ENCODE measurements at places on chromosomes 3 and 15.
A peak's percentile ranks its signal among the peaks of the same experiment; 100 is the strongest.

- DNase-seq, result no peak
These were observed 746.7 kb downstream of the NAALADL2 start for GRCh38 chr3:175605851-175606250.

- DNase-seq, result no peak
These were observed 35.3 kb downstream of the GBE1 start for GRCh38 chr3:81726132-81726531.

DNA sequence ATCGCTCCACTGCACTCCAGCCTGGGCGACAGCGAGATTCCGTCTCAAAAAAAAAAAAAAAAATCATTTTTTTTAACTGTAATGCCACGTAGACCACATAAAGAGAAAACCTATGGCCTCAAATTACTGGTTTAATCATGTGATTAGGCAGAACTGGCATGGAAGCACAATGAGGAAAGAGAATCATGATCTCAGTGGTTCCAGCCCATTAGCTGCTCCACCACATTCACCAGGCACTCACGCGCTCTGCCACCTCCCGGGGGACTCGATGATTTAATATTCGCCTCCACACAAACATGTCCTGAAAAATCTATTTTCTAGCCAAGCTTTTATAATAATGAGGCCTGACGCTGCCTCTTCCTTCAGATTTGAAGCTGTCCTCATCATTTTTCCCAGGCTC, 204.7 kb downstream of the TBL1XR1 start:
- no peak for DNase-seq

- DNase-seq, result no peak
These were observed 221.4 kb downstream of the MINAR1 start for GRCh38 chr15:79653533-79653932.

GRCh38 chr3:127589600-127590281, 792 bp downstream of the TPRA1 start:
- DNase-seq, result no peak

DNA sequence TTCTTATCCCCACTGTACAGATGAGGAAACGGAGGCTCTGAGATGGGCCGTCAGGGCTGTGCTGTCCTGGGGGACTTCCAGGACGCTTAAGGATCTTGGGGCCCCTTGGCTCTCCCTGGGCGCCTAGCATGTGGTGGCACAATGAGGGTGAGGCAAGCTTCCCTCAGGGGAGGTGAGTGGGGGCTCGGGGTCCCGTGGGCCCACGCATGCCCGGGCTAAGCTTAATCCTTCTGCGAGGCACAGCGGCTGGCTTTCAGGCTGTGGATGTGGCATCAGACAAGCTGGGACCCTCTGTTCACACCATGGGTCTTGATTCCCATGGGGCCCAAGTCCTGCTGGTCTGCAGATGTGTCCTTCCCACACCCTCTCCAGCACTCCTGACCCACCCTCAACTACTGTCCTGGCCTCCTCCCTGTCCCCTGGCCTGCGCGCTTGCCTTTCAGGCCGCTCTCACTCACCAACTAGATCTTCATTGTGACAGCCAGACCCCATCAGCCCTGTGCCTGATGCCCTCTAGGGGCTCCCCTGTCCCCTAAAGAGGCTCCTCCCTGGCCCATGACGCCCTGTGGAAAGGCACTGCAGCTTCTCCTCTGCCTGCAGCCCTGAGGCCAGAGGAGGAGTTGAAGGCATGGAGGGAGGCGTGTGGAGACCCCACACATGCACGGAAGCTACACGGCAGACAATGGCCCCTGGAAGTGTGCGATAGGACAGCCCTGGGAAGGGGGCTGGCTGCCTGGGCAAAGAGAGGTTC, 11.3 kb downstream of the DUSP7 start:
- no peak for DNase-seq

DNA sequence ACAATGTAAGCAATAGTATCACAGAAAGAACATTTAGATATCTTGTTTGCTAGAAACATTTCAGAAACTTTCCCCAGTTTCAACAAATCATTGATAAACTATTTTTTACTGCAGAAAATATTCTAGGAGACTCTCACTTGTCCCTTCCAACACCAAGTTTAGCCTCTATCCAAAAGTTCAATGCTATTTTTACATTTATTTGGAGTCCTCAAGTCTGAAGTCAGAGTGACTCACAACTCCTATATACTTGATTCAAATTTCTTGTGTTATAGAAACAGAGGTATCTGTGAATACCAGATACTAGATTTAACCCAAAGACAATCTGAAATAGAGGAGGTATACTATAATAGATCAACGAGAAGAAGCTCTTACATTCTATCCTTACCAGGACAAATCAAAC, 49.6 kb downstream of the RFX7 start:
- no peak for DNase-seq

GRCh38 chr15:40963201-40963600, 9.9 kb downstream of the CHAC1 start:
- DNase-seq, result no peak

GRCh38 chr3:43649365-43649968, 27.7 kb upstream of the ANO10 start:
- no peak for DNase-seq

GRCh38 chr3:186967686-186968085, 37.4 kb downstream of the ST6GAL1 start:
- DNase-seq, result no peak

DNA sequence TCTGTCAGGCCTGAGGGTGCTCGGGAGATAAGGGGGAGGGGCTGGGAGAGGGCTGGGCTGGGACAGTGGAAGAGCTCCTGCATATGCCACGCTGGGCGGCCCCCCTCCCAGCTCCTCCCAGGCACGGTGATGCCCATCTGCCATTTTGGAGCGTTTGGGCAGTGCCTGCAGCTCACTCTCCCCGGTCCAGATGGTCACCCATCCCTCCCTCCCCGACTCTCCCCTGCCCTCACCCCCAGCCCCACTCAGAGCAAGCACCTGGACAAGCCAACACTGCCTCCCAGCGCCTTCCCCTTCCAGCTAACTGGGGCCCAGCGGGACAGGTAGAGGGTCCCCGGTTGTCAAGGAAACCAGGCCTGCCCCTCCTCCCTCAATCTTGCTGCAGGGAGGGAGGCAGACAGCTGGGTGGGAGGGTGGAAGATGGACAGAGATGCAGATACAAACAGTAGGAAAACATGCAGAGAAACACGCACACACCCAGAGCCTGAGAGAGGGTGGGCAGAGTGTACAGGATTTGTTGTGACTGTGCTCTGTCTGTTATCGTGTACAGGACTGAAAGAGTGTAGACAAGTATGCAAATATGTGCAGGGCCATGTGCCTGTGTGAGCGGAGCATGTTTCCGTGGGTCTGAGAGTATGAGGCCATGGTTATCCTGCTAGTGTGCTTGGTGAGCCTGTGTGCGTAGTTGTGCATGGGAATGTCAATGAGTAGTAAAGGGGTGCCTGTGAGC, 17.5 kb upstream of the CORO2B start:
- DNase-seq, result no peak

DNA sequence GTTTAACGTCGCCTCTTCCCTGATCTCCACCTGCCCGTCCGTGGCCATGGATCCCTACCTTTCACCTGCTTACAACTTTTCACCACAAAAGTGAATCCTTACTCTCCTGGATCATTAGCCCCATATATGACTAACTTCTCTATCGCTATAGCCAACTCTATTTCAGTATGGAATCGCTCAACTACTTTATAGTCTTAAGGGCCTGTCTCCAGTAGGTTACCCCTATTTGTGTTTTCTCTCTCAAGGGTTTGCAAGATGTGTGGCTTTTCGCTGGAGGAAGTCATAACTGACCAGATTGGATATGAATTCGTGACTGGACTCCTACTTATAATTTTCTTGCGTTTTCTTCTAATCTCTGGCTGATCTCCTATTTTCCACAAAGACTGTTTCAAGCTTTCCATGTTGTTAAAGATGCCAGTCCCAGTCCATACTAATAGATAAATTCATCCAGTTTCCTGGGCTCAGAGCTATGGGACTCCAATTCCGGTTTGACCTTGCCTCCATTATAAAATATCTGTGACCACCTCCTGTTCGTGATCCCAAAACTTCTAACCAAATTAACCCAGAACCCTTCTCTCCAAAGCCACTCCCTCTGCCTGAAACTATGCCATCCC, 1.3 kb upstream of the STAG1 start:
- no peak for DNase-seq

DNA sequence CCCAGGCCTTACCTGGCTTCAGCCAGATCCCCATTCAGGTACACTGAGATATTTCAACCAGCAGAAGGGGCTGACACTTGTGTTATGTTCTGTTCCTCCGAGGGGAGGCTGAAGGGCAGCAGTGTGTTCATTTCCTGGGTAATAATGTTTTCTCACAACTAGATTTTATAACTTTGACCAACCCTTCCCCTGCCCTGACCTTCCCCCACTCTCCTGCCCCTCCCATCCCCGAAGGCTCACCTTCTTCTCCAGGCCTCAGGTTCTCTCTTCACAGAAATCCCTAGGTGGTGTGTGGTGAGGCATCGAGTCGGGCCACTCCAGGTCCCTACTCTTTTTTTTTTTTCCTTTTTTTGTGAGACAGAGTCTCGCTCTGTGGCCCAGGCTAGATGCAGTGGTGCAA, 34.6 kb downstream of the EPHB3 start:
- DNase-seq, result no peak

DNA sequence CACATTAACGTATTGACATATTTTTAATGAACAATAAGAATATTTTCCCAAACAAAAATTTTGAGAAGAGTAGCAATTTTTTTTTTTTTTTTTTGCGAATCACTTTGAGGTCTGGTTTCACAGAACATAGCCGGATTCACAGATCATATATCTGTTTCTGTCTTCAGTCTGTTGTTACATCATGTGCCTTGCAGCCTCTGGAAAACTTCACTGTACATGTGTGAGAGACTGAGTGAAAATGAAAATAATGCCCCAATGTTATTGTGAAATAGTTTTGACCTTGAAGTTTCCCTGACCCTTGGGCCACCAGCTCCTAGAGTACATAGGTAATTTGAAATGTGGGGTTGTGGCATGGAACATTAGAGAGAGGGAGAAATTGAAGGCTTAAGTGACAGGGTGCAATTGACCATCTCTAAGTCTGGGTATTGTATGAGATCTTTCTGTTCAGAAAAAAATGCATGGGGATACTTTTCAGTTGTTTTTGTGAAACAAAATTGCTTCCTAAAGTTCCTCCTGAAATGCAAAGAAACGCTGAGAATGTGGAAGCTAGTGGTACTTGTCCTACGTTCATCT, 14.0 kb downstream of the ITPR1 start:
- DNase-seq, result no peak

DNA sequence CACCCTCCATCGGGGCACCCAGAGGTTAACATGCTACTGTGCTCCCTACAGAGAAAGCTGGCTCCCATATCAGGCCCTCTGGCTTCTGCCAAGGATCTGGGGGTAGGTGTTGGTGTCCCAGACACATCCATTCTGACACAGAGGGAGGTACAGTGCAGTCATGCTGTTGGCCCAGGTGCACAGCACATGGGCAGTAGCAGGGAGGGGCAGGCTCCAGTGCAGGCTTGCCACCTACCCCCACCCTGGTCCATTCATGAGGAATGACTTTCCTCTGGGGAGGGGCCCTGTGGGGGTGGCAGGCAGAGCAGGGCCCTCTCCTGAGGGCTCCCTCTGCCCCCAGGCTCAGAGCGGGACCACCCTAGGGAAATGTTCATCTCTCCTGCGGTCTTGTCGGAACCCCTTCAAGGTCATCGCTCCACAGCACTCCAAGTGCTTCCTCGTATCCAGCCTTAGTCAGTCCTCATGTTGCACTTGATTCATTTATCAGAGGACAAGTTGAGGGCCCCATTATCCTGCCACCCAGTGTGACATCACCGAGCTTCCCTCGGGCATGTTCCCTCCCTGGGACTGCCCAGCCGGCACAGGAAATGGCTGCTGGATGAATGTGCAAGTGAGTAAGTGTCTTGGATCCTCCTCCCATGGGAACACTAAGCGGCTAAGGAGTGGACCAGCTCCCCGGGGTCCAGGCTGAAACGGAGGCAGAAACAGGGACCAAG, 10.0 kb downstream of the DUSP7 start:
- DNase-seq, result peak; percentile 63

DNA sequence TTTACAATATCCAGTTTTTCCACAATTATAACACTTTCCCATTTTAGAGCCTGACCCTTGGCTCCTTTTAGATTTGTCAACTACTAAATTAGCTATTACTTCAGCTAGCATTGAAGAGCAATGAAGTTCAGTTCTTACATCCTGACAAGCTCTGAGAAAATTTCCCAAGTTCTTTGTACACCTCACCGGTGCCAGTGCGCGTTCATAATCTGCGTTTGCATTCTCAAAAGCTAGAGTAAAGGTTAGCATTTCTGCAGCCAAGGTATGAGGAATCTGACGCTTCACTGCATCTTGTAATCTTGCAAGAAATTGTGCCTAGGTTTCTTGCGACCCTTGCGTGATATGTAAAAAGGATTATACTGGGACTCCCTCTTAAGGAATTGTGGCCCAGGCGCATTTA, 25.2 kb upstream of the XCR1 start:
- DNase-seq, result no peak

DNA sequence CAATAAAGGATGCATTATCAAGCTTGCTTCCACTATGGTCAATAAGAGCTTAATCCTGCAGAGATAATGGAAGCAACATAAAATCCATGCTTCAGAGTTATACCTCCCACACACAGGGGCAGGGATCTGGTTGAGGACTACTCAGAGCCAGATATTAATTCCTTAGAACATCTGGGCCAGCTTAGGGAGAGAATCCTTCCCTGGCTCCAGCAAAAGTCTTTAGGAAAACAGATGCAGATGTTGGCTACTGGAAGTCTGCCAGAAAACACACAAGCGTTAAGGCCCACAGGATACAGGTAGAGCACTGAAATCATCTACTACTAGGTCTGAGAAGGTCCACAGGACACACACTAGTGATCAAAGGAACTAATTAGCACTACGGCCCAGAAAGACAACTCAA, 25.2 kb downstream of the TMEM202 start:
- no peak for DNase-seq

GRCh38 chr3:129794311-129795185, 99.0 kb downstream of the TMCC1 start:
- peak; percentile 71 for DNase-seq

- DNase-seq, result no peak
These were observed 10.3 kb downstream of the LIPC start for GRCh38 chr15:58442122-58442521.

DNA sequence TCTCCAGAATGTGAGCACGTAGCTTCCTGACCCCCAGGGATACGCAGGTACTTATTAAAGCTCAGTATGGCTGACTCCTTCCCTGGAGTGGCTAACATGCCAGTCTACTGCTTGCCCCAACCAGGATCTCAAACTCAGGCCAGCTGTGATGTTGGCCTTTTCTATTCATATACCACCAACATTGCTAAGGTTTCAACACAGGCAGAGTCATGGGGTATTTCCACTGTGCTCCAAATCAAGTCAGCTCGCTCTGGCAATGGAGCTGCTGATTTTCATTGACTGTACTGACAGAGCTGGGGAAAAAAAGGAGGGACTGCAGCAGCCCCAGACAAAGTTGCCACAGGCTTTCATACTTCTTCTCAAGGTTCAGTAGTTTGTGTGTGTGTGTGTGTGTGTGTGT, 87.0 kb downstream of the CFAP20DC start:
- no peak for DNase-seq

- no peak for DNase-seq
These were observed 6.4 kb upstream of the FILIP1L start for GRCh38 chr3:100120693-100121092.

GRCh38 chr3:78604341-78604740, 1163.5 kb downstream of the ROBO1 start:
- no peak for DNase-seq

GRCh38 chr3:147191795-147192385, 214.5 kb downstream of the ZIC4 start:
- DNase-seq, result peak; percentile 41

GRCh38 chr3:7978087-7978422, 523.6 kb upstream of the LMCD1 start:
- DNase-seq, result no peak
